ENCODE measurements at places on chromosomes 2 and 18.

GRCh38 chr2:69634196-69634821 is 9.2 kb downstream of the AAK1 start:
- no peak for DNase-seq

DNA sequence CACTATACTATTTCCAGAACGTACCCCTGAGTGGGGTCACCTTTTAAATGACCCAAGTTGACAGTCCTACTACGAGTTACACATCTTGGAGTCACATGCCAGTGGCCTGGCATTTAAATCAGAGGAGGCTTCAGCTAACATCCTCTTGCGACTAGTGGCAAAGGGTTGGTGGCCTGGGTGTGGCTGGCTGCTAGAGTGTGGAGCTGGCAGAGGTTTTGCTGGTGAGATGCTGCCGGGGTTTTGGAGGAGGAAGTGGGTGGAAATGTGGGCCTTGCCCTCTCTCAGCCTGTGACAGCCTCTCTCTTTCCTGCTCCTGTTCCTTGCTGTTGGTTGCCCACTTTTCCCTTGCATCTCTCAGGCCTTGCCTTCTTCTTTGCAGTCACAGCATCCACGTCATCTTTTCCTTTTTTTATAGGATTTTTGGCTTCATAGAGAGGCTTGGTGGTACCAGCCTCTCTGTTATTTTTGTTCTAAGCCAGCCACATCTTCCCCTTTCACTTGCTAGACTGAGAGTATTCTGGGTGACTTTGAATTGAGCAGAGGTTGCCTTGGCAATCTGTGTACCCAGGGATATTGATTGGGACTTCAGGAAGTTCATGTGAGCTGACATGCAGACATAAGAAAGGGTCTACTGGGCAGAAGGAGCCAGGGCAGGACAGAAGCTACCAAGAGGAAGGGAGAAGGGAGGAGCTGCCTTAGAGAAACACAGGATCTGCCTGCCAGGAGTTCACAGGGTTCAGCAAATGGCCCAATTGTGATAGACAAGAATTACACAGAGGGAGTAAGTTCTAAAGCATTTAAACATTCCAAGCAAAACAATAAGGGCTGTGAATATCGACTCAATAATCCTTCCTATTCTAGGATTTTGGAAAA is 55.4 kb downstream of the CDC42EP3 start:
- DNase-seq = no peak

- no peak for DNase-seq
Measured at GRCh38 chr2:138610201-138610953, 108.8 kb downstream of the SPOPL start.

DNA sequence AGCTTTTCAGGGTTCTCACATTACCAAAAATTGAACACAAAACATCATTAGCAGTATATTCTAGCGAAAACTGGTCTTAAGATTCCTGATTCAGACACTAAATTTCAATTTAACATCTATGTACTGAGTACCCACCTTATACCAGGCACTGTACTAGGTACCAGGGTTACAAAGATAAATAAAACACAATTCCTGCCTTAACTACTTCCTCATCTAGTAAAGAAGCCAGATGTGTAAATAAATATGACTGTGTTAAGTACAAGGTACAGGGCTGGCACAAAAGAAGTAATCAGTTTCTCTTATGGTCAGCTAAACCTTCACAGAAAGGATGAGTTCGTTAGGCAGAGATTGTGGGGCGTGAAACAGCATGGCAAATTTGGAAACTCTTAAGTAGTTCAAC is 6.1 kb downstream of the FARSB start:
- DNase-seq = no peak

DNA sequence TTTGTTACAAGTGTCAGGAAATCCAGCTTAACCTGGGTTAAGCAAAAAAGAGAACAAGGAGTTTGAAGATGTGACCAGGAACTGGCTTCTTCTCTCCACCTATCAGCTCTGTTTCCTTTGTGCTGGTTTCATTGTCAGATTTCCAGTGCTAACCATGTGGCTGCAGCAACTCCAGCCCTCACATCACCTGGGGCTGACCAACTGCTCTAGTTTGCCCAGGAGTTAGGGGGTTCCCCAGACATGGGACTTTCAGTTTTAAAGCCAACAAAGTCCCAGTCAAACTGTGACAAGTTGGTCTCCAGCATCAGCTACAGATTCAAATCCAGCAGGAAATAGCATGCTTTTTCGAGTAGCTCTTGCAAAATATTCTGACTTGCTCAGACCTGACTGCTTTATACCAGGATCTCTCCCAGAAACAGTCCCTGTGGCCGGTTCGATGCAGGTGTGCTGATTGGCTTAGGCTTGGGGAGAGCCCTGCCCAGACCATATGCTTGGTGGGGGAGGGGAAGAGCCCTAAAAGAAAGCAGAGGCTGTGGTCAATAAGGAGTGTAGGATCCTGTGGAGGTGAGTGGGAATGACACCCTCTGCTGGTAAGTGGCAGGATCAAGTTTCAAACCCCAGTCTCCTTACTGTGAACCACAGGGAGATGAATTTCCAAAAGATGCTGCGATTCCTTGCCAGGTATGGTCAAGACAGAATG is 49.5 kb downstream of the KCNE4 start:
- peak; percentile 83 for DNase-seq

DNA sequence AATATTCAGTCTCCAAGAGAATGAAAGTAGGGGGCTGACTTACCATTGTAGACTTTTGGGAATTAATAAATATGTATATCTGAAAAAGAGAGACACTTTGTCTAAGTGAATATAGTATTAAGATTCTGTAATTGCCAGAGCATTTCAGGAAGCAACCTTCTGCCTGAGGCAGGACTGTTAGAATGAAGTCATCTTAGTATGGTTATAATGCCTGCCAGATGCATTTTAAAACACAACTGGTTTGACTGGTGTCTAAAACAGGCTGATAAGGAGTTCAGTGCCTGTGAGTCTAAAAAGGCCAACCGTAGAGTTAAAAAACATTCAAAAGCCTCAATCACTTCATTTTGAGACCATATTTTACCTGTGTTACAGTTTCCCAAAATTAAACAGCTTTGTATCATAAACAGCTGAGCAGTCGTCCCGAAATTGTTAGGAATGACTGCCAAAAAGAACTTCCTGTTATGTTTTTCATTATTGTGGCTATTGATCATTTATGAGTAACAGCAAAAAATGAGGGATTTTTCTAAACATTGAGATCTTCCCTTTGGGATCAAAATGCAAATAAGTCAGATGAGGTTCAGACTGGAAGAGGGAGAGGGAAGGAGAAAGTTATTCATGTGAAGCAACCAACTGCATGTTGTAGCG is 443.9 kb downstream of the PID1 start:
- DNase-seq = no peak

DNA sequence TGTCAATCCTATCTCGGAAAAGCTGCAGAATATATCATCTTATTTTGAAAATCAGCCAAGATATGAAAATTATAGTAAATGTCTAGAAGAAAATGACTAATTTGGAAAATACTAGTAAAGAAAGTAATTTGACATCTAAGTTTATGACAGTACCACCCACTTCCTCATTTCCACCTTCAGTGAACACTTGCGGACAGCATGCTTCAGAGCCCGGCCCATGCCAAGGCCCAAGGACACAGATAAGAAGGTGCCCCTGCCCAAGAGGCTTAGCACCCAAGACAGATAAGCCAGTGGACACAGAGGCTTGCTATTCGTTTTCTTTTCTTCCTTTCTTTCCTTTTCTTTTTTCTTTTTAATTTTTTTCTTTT is 4.8 kb upstream of the KCNG2 start:
- no peak for DNase-seq

DNA sequence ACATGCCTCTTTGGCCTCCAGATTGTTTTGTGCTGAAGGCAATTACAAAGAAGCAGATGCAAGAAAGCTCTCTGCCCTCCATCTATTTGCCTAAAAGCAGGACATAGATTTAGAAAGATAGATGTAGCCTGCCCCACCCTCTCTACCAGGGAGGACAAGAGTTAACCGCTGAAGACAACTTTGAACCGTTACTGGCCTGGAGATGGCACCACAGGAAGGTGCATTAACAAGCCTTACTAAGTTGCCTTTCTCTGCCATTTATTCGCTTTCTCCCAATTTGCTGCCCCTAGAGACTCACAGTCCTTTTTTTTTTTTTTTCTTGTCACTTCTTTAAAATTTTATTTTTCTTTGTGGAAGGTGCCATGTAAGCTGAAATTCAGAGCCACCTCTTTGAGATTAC is 28.8 kb upstream of the RMDN2 start:
- DNase-seq = peak; percentile 67

DNA sequence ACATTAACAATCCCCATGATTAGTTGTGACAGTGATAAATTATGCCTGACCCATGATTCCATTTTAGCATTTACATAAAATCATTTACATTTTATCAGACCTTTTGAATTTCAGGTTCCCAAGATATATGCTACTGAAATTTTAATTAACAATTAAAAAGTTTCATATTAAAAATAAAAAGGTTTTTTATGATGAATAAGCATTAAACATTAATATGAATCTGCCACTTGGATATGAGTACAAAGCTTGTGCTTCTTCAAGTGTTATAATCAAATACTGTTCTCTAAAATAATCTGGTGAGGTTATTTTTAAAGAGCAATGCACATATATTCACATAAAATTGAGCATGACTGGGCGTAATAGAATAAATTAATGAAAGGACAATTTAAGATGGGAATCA is 1218.0 kb downstream of the CNTNAP5 start:
- no peak for DNase-seq

DNA sequence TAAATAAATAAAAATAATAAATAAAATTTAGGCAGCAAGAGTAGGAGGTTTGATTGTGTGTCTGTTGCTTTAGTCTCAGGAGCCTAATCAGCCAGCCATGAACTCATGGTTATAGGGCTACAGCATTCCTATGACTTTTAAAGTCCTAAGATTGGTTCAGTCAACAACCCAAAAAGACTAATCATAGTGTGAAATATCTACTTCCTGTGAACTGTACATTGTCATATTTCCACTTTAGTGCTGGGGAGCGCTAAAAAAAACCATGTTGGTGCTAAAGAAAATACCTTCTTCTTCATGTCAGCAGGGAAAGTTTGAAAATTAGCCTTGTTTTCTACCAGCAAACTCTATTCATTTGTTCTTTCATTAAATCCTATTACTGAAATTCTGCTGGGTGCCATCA is 521.6 kb downstream of the RNF144A start:
- DNase-seq = no peak

- DNase-seq = peak; percentile 3
Measured at GRCh38 chr2:162370931-162371330, 27.0 kb downstream of the GCA start.

- DNase-seq = no peak
Measured at GRCh38 chr2:184543832-184544231, 54.5 kb upstream of the ZNF804A start.

- DNase-seq = no peak
Measured at GRCh38 chr2:37711831-37712230, 40.4 kb upstream of the CDC42EP3 start.

DNA sequence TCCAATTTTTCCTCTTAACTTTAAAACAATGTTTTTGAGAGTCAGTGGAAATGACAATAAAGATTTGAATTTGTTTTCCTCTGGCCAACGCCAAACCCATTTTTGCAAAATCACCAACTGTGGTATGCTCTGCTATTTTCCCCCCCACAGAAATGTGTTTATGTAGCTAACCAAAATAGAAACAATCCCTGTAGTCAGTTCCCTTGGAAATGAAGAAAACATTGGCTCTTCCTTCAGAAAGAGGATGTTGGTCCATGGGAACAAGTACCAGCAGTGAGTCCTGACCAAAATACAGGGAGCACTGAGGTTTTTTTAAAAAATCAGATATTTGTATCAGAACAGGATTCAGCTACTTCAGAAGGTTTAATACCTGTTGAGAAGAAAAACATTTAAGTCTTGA is 65.3 kb downstream of the SLC40A1 start:
- DNase-seq = no peak

GRCh38 chr2:8662239-8662879 is 19.5 kb upstream of the ID2 start:
- DNase-seq = no peak
